ENCODE measurements at places on chromosomes 1 and 21. TPM values are rescaled to one million over a fixed set of nuclear protein-coding genes. Genes with fewer than 3 reads are reported as not detected.

Gene GNAT2
- total RNA-seq, result not detected

Gene PM20D1
- total RNA-seq, result 0.36 TPM

Gene SELL
- 27.7 TPM for total RNA-seq

Gene ADAMTSL4
- 37.2 TPM for total RNA-seq

DNA sequence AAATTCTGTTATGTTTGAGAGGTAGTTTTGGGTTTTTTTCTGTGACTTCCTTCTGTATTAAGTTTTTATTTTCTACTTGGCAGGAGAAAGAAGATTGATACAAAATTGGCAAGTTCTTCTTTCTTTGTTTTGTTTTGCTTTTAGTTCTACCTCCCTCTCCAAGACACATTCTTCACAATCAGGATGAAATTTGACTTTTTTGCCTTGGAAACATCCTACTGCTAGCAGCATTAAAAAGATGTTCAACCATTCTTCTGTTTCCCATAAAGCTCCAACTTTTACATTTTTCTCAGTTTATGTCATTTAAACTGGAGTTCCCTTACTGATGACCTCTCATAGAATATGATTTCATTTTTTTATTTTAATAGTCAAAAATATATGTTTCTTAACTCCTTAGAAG, 234.8 kb downstream of the NCAM2 start:
- no peak for DNase-seq

- no peak for DNase-seq
Measured at GRCh38 chr1:34784751-34785221, 3.8 kb downstream of the GJB3 start.

- no peak for DNase-seq
Measured at GRCh38 chr1:82491301-82492048, 690.7 kb downstream of the ADGRL2 start.

DNA sequence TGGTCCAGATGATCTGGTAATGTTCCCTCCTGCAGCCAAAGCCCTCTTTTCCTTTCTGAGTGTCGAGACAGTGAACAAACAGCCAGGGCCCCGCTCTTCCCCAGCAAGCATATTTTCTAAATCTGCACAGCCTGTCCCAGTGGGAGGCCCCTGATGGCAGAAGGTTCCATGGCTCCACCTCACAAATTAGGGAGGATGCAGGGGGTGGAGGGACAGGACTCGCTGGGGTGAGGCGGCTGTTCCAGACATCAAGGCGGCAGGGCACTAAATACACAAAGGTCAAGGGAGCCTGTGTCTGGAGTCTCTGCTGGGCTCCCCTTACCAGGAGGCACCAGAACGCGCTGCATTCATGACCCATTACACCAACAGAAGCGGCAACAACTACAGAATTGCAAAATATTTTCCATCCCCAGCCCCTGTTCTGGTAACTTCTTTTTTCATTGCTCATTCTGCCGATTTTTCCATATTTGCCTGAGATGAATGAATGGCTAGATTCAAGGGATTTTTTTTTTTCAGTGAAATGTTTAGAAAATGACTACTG, 27.0 kb upstream of the PRELP start:
- no peak for DNase-seq

- no peak for DNase-seq
Measured at GRCh38 chr1:170741678-170742077, 77.7 kb downstream of the PRRX1 start.

DNA sequence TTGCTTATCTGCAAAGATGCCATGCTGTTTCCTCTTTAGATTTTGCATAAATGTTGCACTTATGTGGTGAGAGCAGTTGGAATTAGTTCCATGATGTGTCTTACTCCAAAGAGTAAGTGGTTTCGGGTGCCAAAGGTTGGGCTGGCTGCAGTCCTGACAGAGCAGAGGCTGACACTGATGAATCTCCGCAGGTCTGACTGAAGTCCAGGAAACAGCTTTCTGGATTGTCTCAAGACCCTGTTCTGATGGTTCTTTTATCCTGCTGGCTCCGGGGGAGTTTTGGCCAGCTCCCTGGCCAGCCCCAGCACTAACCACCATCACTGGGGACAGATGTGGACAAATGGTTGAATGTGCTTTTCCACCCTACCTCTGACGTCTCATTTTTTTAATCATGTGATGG, 207.2 kb upstream of the KIAA0040 start:
- no peak for DNase-seq

DNA sequence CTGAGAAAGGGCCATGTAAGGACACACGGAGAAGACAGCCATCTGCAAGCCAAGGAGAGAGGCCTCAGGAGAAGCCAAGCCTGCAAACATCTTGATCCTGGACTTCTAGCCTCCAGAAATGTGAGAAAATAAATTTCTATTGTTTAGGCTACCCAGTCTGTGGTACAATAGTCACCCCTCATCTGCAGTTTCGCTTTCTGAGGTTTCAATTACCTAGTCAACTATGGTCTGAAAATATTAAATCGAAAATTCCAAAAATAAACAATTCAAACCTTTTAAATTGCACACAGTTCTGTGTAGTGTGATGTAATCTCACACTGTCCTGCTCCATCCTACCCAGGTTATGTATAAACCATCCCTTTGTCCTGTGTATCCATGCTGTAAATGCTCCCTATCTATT, 52.6 kb downstream of the ZNF644 start:
- no peak for DNase-seq

Data from omental fat pad (tissue), 4 donors.